Activated T-cell treated with anti-CD3 and anti-CD28 coated beads for 48 hours (primary cell): ENCODE measurements at places on chromosomes 7 and 10.

- no peak for DNase-seq
These were observed 48.4 kb downstream of the SYPL1 start for GRCh38 chr7:106063692-106064091.

- DNase-seq = no peak
These were observed 303.9 kb downstream of the GRID1 start for GRCh38 chr10:86062647-86063145.

DNA sequence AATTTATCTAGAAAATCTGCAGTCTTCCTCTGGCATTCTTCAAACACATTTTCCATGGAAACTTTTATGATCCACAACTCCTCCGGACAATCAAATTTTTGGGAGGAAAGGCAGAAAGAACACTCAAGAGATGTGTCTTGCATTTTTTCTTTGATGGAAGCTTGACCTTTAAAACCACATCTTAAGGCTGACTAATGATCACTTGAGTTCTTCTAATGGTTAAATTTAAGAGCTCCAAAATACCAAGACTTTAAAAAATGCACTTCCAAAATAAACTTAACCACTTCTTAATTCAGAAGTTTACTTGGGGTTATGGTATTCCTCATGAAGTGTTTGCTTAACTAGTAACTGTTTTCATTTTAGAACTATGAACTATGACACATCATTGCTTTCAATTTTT lies 43.3 kb downstream of the ETV1 start:
- DNase-seq = no peak

DNA sequence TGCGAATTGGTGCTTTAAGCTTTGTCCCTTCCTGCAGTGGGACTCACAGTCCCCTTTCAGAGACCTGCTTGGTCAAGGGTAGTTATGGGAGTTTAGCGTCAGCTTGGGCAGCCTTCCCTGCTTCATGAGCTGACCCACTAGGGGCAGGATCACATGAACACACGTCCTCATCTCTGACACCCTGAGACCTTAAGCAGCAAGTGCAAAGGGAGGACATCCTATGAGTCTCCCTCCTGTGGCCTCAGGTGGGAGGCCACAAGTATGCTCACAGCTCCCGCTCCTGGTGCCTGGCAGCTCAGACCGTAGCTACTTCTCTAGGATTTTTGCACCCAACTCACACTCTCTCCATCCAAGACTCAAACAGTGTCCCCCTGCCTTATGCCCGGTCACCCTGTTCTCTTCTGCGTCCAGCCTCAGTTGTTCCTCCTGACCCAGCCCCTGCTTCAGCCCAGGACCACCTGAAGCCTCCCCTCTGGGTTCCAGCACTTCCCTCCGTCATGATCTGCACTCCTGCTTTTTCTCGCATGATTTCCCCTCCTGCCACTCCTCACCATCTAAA lies 136.6 kb upstream of the FAM20C start:
- DNase-seq = no peak

DNA sequence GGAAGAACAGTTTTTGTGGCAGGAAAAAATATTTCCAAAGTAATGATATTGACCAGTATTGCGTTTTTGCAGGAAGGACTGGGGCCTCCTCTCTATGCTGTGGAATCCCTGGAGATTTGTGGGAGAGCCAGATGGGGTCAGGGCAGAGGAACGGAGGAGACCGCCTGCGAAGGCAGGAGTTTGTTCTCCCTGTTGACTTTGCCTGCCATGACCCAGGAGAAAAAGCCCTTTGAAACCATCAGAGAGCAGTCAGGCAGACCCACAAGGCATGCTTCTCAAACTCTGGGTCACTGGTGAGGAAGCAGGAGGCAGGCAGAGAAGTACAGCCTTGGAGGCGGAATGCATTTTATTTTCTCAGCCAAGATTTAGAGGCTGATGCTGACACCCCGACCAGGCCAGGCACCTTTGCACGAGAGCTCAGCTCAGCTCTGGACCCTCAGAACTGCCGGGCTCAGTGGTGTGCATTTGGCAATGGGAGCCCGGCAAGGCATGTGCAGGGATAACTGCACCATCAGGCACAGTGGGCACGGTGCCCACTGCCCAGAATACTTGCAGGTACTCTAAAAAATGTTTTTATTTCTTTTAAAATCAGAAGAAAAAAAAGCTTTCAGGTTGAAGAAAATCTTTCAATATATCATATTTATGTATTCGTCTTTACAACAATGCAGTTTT lies 410.4 kb downstream of the RPS24 start:
- DNase-seq = no peak

GRCh38 chr7:39099146-39099545 lies 121.4 kb downstream of the POU6F2 start:
- DNase-seq = no peak

DNA sequence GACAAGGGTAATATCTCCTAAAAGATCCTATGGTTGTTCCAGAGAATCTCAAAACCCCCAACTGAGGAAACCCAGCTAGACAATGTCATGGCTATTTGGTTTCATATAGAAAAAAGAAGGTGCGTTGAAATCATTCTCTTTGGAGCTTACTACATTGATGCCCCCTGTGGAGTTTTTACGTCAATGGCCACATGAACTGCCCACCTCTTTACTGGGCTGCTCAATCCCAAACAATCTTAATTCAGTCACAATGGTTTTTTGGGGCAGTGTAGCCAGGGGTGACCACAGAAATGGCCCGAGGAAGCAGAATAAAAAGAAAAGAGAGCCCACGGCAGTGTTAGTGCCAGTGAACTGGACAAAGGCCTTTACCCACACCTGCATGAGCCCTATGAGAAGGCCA lies 7.8 kb downstream of the RBP4 start:
- DNase-seq = no peak

DNA sequence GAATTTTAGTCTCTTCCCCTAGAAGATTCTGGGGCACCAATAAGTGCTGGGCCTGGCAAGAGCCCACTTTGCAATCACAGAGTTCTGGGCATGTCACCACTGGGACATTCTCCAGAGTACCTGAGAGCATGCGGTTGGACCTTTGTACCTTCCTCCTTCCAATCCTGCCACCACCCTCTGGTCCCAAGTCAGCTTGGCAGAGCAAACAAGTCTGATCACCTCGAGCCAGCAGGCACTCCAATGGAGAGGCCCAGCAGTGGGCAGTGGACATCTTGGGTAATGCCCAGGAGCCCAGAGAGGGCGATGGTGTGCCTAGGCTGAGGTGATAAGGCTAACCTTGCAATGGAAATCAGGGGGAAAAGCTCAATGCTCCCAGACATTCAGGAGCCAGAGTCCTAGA lies 43.4 kb downstream of the SH3PXD2A start:
- no peak for DNase-seq

GRCh38 chr7:37028909-37029440 lies 304.7 kb upstream of the AOAH start:
- DNase-seq = peak; percentile 30

DNA sequence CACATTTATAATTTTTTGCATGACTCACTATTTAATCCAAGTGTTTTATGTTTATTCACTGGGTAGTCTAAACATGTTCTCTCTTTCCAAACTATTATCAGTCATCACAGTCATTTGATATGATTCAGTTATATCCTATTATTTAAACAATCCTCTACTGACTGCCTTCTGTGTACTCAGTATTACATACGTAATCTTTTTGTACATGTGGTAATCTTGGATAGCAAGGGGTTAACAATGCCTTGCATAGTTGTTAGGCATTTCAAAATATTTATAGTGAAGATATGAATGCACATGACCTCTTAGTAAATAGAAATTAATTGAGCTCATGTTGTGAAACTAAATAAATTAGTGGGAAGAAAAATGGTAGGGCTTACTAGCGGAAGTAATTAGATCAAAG lies 379.4 kb upstream of the KIAA1217 start:
- DNase-seq = no peak

GRCh38 chr7:73521636-73522104 lies 423 bp downstream of the BAZ1B start:
- peak; percentile 66 for DNase-seq

GRCh38 chr10:121595806-121596688 lies 2.2 kb downstream of the FGFR2 start:
- DNase-seq = no peak

DNA sequence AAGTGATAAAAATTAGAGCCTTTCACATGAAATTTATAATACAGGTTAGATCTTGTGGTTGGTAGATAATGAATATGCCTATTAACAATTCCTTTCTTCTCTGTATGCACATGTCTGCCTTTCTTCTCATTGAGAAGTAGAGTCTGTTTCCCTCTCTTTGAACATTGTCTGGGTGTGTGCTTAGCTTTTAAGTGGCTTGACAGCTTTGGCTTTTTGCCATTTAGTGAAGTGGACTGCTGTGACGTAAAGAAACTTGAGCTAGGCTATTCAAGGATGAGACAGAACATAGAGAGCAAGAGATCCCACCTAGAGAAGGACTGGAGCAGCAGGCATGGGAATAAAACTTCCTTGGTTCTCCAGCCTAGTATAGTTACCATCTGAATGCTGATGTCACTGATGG lies 996.7 kb upstream of the CELF2 start:
- no peak for DNase-seq

GRCh38 chr7:43204081-43204480 lies 91.6 kb downstream of the HECW1 start:
- no peak for DNase-seq

DNA sequence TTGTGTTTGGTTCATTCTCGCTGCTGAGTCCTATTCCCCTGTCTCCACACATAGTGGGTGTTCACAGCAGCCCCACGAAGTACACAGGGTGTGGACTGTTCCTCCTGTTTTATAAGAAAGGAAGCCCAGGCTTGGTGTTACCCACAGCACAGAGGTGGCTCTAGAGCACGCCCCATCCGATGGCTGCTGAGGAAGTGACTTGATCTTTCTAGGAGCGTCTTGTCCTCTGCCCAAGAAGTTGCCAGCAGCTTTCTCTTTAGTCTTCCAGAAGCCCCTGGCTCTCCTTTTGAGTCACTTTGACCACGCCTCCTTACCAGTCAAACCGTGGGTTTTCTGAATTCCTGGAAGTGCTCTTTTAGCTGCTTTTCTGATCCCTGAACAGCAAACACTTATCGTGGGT lies 94.0 kb downstream of the GRK5 start:
- peak; percentile 59 for DNase-seq
